ENCODE measurements at places on chromosomes 6 and 20.

- no peak for DNase-seq
Measured at GRCh38 chr20:19690462-19690861, 67.6 kb upstream of the RIN2 start.

DNA sequence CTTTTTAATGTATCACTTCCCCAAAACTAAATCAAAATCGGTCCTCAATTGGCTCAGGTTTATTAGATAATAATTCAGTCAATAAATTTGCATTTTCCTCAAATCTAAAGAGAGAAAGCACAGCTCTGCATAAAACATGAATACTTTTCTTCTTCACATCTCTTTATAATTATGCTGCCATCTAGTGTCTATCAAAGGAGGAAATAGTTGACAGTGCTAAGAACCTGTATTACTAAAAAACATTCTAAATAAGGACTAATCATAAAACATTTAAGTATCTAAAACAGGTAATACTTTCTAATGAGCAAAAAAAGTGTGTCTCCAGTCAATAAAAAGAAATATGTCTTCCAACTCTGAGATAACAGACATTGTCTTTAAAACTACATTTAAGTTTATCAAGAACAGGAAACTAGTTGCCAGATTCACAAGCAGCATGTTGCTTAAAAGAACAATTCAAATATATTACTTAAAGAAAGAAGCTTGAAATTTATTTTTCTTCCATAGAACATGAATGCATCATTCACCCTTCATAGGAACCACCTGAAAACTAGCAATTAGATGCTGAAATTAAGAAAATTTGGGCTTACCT is 56.5 kb upstream of the DST start:
- peak; percentile 56 for DNase-seq

DNA sequence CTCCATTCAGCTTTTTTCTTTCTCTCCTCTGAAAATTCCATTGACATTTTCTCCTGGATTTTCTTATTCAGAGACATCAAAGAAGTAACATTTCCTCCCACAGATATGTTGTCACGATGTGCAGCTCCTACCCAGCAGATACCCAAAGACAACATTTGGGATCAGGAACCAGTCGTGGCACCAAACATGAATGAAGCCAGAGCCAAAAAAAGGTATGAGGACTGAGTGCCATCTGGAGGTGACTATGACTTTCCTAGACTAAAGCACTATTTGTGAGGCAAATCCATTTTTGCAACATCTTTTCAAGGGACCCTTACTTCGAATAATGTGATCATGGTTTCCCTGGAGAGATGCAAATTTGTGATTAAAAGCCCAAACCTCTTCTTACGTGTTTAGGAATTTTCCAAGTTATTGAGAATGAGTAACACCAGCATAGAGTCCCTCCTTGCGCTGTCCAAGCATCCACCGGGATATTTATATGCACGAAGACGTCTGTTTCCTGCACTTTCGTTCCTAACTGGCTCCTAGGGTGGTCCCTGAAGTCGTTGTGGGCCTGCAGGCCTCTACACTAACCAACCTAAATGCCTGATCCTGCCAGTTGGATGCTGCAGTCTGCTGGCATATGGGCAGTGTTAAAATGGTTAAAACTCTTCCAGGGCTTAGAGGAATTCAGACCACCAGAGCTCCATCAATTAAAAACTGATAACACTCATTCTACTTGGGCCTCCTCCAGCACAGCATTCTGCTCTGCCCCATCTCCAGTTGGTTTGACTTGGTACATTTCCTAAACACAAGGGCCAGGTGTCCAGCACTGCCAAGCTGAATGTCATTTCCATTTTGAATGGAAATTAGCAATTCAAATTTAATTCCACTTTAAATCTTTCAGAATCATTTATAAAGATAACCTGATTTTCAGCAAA is 256.6 kb downstream of the C6orf118 start:
- no peak for DNase-seq

DNA sequence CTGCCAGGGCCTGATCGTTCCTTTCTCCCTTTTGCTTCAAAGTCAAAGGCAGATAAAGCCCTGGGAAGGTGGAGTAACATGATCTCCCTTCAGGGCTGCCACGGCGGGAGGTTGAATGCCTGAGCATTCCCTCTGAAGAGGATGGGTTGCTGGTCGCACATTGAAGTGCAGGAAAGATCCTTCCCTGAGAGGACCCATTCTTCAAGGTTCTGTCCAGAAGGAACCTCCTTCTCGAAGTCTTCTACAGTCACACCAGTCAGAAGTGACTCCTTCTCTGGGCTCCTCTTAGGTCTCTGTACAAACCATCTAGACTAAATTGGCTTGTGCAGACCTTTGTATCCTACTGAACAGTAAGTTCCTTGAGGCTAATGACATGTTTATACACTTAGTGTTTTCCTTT is 192.6 kb upstream of the VGLL2 start:
- no peak for DNase-seq

DNA sequence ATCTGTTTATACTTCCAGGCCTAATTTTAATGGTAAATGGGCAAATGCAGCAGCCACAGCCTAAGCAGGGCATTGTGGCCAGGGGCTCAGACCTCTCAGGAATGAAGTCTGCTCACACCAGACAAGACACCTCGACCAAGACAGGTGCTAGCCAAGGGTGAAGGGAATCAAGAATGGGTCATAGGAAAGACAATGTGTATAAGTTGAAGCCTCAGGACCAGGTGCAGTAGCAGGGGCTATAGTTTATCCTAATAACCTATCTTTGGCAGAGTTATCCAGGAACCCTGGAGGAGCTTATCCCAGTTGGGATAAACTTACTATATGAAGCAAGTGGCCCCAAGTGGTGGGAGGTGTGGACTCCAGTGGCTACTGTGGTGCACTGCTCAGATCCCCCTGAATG is 165.0 kb upstream of the TAB2 start:
- no peak for DNase-seq

DNA sequence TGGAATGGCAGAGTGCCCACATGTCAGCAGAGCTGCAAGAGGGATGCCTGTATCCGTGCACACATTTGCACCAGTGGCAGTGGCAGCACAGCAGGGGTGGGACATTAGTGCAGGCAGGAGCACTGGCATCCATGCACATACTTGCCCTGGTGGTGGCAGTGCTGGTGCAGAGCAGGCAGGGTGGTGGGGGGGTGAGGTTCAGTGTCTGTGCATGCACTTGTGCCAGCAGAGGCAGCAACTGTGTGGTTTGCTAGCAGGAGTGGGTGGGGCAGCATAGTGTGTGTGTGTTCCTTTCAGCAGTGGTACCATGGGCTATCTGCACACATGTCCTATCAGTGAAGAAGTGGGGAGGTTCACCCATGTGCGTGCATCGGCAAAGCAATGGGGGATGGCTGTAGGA is 151.6 kb downstream of the EPM2A start:
- DNase-seq, result no peak

GRCh38 chr20:1822564-1823449 is 72.4 kb upstream of the SIRPA start:
- DNase-seq, result no peak

- no peak for DNase-seq
Measured at GRCh38 chr6:149888659-149889058, 9.3 kb downstream of the RAET1E start.

All from dermis microvascular lymphatic vessel endothelial cell (primary cell).